H1 (cell line): ENCODE measurements at places on chromosomes 1 and 21. TPM values are rescaled to one million over a fixed set of nuclear protein-coding genes. Genes with fewer than 3 reads are reported as not detected.

The TMEM240 gene
- 5.7 and 7.6 TPM in 2 replicates for polyA plus RNA-seq

The KCNK2 gene
- polyA plus RNA-seq = 0.22 and 0.59 TPM in 2 replicates

The HCN3 gene
- 7.3 and 8.8 TPM in 2 replicates for polyA plus RNA-seq

The PRPF38A gene
- 25.6 and 25.7 TPM in 2 replicates for polyA plus RNA-seq

The FRRS1 gene
- 3.5 and 13.7 TPM in 2 replicates for polyA plus RNA-seq

The INKA2 gene
- 4.2 and 5.7 TPM in 2 replicates for polyA plus RNA-seq

The TMEM52 gene
- polyA plus RNA-seq = 30.2 and 46.3 TPM in 2 replicates

The TEDDM1 gene
- polyA plus RNA-seq = not detected in 2 replicates

The AGRN gene
- 52.3 and 104 TPM in 2 replicates for polyA plus RNA-seq

The KIF14 gene
- 1.8 and 2.6 TPM in 2 replicates for polyA plus RNA-seq
